ENCODE measurements at places on chromosomes 13 and 19.

DNA sequence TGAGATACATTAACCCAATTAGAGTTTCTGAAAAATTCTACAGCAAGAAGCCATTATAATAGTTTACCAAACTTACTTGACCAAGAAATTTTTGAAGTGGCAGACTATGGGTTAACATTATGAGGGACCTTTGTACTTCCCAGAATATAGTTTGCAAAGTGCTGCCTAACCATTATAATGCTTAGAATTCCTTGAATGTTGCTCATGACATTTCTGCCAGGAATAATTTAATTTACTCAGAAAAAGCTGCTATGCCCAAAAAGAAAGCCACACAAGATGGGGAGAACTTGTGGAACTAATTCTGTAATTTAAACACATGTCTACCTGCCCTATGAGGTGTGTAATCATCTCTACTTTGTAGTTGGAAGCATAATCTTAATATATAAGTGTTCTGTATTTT, 58.1 kb upstream of the MYCBP2 start:
- DNase-seq, result no peak

DNA sequence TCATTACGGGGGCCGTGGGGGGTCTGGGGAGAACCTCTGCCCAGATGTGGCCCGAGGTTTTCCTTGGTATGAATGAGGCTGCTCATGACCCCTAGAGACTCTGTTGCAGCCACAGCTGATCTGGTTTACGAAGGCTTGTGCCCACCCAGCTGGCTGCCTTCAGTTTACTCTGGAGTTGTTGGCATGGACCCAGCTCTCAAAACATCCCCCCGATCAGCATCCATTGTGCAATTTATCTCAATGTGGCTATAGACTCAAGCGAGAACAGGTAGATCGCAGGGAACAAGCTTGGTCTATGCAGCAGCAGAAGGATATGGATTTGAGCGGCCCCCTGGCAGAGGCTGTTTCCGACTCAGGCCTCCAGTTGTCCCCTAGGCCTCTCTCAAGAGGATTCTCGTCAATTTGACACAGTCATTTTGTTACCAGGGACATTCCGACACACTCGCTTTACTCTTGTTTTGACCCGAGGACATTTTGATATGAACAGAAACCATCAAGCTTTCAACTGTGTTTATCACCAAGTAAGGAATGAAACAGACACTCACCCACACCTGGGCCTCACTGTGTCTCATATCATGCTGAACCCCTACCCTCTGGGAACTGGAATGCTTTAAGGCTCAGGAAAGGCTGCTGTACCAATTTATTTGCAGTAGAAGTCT, 161.5 kb downstream of the KATNAL1 start:
- no peak for DNase-seq

- DNase-seq, result no peak
Measured at GRCh38 chr13:25541434-25542123, 169.8 kb downstream of the ATP8A2 start.

- DNase-seq, result no peak
Measured at GRCh38 chr13:48873587-48873986, 102.1 kb upstream of the FNDC3A start.

DNA sequence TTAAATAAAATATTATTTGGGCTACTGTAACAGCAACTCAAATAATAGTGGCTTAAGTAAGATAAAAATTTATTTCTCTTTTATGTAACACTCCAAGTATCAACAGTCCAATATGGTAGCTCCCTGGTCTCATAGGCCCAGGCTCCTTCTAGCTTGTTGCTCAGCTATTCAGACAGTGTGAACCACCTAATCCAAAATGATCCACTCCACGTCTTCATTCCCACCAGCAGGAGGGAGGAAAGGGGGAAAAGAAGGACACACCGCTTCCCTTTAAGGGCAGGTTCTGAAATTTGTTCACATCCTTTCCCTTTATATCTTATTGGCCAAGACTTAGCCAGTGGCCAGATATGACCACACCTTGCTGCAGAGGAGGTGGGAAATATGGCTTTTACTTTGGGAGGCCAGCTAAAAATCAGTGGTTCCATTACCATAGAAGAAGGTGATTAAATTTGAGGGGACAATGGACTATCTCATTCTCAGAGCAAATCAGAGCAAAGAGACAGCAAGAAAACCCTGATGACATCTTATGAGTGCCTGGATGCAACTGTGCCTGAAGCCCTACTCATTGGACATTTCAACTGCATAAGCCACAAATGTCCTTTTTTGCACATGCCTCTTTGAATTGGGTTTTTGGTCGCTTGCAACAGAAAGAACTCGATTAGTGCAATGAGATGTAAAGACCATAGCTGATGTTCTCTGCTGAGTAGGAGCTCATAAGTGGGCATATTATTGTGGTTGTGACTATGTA, 7.0 kb upstream of the EPOR start:
- DNase-seq, result no peak

DNA sequence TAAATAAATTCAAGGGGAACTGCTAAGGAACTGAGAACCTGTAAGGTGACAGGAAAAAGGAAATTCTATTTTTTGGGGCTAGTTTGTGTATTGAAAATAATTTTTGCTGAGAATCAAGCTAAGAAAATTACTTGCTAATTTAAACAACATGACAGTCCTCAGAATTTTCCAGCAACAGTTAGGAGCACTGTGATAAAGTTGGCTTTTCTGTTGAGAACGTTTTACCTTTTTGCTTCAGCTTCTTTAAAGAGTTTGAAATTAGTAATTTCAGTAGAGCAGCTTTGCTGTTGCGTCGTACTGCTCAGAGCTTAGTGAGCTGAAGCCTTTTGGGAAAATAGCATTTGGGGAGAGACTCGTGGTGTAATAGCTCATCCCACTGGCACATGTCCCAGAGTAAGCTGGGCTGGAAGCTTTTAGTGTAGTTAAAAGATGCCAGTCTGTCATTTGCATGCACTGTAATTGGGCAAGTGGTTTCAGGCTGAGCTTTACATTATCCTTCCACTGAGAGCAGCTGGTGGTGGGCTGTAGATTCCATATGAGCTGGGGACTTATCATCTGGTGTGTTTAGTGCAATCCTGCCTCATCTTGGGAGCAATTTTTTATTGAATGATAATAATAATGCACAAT, 69.8 kb downstream of the LRCH1 start:
- DNase-seq, result peak; percentile 71

- DNase-seq, result no peak
Measured at GRCh38 chr13:101942038-101942437, 459.8 kb downstream of the FGF14 start.

GRCh38 chr13:30037306-30037705, 186.9 kb upstream of the UBL3 start:
- DNase-seq, result no peak

GRCh38 chr19:33203529-33203928, 9.4 kb downstream of the LRP3 start:
- DNase-seq, result no peak

GRCh38 chr19:30001301-30001700, 59.3 kb downstream of the URI1 start:
- no peak for DNase-seq

DNA sequence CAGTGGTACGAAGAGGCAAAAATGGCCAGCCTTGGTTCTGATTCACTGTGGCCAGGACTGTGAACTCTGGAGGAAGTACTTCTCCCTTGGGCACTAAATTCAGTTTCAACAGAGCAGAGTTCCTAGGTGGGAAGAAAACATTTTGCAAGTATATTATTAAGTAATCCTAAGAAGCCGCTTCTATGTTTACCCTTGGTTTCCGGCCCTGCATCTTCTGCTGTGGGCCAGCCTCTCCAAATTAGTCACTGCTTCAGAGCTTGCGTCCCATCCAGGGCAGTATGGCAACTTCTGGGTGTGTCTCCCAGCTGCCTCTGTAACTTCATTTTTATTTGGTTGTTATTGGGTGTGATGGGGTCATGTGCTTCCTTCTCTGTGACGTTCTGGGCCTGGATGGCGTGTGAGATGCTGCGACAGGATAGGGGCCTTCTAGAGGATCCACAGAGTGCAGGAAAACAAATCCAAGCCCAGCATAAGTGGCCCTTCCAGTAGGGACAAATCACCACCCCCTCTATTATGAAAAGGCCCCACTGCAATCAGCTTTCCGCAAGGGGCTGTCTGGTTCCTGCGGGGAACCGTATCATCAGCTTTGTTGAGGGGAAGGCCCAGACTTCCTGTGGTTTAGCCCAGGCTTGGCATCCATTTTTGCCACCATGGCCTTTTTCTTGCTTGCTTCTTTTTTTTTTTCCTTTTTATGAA, 55.1 kb upstream of the C1QTNF9 start:
- no peak for DNase-seq

DNA sequence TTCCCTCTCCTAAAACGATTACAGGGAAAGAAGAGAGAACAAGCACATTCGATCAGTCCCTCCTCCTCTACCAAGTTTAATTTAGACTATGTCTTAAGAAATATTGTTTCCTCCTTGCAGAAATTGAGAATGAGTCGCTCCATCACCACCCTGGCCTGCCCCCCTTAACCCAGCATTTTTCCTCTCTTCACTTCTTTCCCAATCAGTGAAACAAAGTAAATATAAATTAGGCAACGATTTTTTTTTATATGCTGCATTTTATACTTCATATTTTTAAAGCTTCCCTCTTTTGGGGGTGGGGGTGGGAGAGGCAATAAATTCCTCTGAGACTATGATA, 300.0 kb downstream of the SPRY2 start:
- no peak for DNase-seq

DNA sequence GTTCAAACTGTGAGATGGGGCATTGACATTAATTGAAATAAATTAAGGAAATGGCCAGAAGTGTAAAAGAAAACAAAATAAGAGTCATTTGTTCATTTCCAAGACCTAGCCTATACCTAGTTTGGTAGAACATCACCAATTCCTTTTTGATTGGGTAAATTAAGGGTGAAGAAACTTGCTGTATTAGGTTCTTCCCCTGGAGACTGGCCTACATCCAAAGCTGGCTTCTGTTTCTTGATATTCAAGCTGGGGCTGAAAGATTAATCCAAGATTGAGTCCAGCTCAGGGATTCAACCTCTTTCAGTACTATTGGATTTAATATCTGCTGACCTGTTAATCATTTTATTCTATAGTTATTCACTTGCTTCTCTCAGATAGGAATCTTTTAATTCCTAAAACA, 183.2 kb downstream of the GPC6 start:
- DNase-seq, result no peak

DNA sequence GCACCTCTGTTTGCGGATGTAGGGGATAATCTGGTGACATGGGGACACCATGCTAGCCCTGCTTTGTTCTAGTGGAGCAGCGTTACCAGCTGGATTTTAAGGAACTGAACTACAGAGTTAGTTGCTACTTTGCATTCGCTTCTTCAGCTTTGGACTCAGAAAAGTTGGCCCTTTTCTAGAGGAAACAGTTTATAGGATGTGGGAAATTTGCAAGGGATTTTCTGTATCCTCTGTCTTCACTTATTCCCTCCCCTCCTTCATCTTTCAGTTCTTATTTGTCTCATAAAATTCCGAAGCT, 2.1 kb downstream of the GATAD2A start:
- no peak for DNase-seq

GRCh38 chr19:38877781-38878574, at the start of gene RINL:
TSS of gene RINL (minus strand) at chr19:38878275. CDS start at chr19:38876742, 1,533 bp downstream.
- DNase-seq, result no peak

- DNase-seq, result peak; percentile 51
Measured at GRCh38 chr19:19475015-19475765, 40.2 kb downstream of the TSSK6 start.

GRCh38 chr13:28432816-28433560, 61.9 kb downstream of the FLT1 start:
- DNase-seq, result no peak

GRCh38 chr13:30963791-30964190, 31.3 kb downstream of the TEX26 start:
- DNase-seq, result no peak

DNA sequence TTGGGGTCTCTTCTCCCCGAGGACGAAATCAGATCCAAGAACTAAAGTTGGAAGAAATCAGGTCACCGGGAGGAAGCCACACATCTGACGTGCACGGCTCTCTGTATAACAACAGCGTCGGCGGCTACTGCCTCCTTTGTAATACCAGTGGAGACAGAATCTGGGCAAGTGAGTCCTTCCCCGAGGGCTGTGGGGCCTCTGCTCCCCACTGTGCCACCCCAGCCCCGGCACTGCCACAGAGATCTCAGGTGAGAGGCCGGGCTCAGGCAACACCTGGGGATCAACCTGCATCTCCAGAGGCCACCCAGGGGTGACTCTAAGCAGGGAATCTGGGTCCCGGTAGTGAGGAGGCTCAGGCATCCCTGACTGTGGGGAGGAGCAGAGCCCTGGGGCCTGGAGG, 33.7 kb upstream of the C13orf46 start:
- no peak for DNase-seq

GRCh38 chr19:18520848-18521691, 800 bp downstream of the ELL start:
- no peak for DNase-seq

- DNase-seq, result no peak
Measured at GRCh38 chr13:83929157-83929556, 46.9 kb upstream of the SLITRK1 start.

DNA sequence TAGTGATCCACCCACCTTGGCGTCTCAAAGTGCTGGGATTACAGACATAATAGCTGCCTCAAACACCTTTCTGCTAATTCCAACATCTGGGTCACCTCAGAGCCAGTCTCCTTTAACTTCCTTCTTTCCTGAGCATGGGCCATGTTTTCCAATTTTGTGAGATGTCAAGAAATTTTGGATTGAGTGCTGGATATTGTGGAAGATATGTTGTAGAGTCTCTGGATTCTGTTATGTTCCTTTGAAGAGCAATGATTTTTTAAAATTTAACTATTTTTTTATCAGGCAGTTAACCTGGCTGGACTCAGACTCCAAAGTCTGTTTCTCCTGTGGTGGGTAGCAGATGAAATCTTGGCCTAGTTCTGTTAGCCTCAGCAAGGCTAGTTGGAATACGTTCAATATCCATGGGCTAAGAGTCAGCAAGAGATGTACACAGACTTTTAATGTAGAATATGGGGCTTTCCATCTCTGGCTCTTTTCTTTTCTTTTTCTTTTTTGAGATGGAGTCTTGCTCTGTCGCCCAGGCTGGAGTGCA, 22.0 kb downstream of the CERS4 start:
- DNase-seq, result no peak

GRCh38 chr13:29878101-29878500, 27.7 kb upstream of the UBL3 start:
- DNase-seq, result no peak

DNA sequence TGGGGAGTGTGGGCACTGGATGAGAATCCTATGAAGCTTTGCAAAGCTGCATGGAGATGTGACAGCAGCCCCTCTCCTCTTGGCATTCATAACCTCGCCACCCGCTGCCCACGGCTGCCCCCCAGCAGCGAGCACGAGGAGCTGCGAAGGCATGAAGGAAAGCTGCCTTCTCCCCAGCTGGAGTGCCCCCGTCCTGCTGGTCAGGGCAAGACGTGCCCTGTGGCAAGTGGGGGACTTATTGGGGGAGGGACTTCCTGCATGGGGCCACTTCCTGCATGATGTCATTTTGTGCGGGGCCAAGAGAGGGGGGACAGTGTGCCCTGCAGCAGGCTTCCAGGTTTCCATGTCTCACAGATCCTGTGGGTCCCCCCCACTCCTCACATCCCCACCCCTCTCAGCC, 85.9 kb downstream of the TSHZ3 start:
- no peak for DNase-seq

DNA sequence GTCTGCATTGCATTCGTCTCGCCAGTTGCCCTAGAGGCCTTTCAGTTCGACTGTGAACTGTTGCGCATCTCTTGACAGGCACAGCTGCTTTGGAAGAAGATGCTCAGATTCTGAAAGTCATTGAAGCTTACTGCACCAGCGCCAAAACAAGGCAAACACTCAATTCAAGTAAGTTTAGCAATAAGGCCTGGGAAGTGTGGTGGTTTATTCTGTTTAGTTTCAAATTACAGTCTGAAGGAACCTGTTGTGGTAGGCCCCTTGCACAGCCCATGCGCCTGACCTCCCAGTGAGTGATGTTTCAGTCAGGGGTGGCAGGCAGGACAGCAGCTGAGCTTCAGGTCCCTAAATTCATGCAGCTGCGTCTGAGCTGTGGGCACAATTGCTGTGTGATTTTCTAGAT, 32.2 kb upstream of the TEX29 start:
- no peak for DNase-seq

All from skeletal muscle cell (primary cell).